H4 (cell line): ENCODE measurements at places on chromosomes 5 and 9. TPM values are rescaled to one million over a fixed set of nuclear protein-coding genes. Genes with fewer than 3 reads are reported as not detected.

CCNO gene
- 1.4 and 2.4 TPM in 2 replicates for total RNA-seq

MAMDC4 gene
- total RNA-seq, result 0.12 and 0.15 TPM in 2 replicates

OMD gene
- total RNA-seq, result 0.21 and 0.23 TPM in 2 replicates

PCDHGB6 gene
- total RNA-seq, result 0.02 and 0.33 TPM in 2 replicates

CBY3 gene
- not detected in 2 replicates for total RNA-seq

BHMT2 gene
- not detected in 2 replicates for total RNA-seq

SLC9A3 gene
- total RNA-seq, result 2.3 and 2.9 TPM in 2 replicates

GABRA6 gene
- 0.14 TPM in 1 of 2 replicates, not detected in the other for total RNA-seq

PIP5KL1 gene
- total RNA-seq, result 0.95 and 2.6 TPM in 2 replicates

SLC34A1 gene
- total RNA-seq, result not detected in 2 replicates

KCNV2 gene
- not detected in 2 replicates for total RNA-seq

EQTN gene
- not detected in 2 replicates for total RNA-seq

TSLP gene
- 0.99 and 1.1 TPM in 2 replicates for total RNA-seq

LHX2 gene
- 2.2 and 8.5 TPM in 2 replicates for total RNA-seq

TERT gene
- total RNA-seq, result 0.04 and 0.23 TPM in 2 replicates

IL13 gene
- total RNA-seq, result not detected in 2 replicates

TMC1 gene
- not detected in 2 replicates for total RNA-seq
